Transverse colon (tissue), 4 donors: ENCODE measurements at places on chromosomes 11 and 22. TPM values are rescaled to one million over a fixed set of nuclear protein-coding genes. Genes with fewer than 3 reads are reported as not detected.
A peak's percentile ranks its signal among the peaks of the same experiment; 100 is the strongest.

GRCh38 chr22:47345025-47345424 lies 582.6 kb downstream of the TBC1D22A start:
- H3K4me1 ChIP-seq, result no peaks in the 10 kb centered on the region
- no peaks in the 10 kb centered on the region for H3K36me3 ChIP-seq
- no peak for DNase-seq
- no peak overlapping the region for H3K4me3 ChIP-seq
- H3K27me3 ChIP-seq, result peaks cover 5% of the 10 kb centered on the region

DNA sequence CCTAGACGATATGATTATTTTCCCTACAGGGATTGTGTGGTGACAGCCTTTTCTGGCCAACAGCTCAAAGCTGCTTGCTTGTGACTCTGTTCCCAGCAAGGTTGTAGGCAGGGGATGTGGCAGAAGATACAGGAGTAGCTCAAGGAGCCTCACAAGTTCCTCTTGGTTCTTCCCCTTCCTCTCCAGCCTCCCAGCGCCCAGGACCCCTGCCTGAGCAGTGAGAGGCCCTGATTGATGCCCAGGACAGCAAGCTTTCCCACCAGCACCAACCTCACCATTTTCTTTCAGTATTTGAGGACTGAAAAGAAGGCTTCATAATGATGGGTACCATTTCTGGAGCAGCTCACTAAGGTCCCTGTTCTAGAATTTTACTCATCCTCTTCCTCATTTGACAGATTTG lies 248.0 kb downstream of the TENM4 start:
- no peak overlapping the region for H3K27ac ChIP-seq
- no peak overlapping the region for H3K4me3 ChIP-seq
- H3K27me3 ChIP-seq, result no peaks in the 10 kb centered on the region
- no peaks in the 10 kb centered on the region for H3K4me1 ChIP-seq
- no peak for DNase-seq

GRCh38 chr22:29348956-29349355 lies 33.5 kb upstream of the RASL10A start:
- H3K4me3 ChIP-seq, result no peak overlapping the region
- no peak overlapping the region for H3K27ac ChIP-seq
- no peaks in the 10 kb centered on the region for H3K4me1 ChIP-seq
- peaks cover 36% of the 10 kb centered on the region for H3K36me3 ChIP-seq

- no peak overlapping the region for H3K4me3 ChIP-seq
- no peaks in the 10 kb centered on the region for H3K4me1 ChIP-seq
- no peak for DNase-seq
Observed at GRCh38 chr11:33624083-33624482, 76.5 kb downstream of the C11orf91 start.

- no peaks in the 10 kb centered on the region for H3K36me3 ChIP-seq
- no peaks in the 10 kb centered on the region for H3K4me1 ChIP-seq
- no peaks in the 10 kb centered on the region for H3K27me3 ChIP-seq
- no peak overlapping the region for H3K27ac ChIP-seq
- no peak overlapping the region for H3K4me3 ChIP-seq
- DNase-seq, result no peak
Observed at GRCh38 chr22:38510416-38510970, 4.4 kb upstream of the DDX17 start.

GRCh38 chr11:34207487-34208180 lies 102.2 kb downstream of the NAT10 start:
- H3K36me3 ChIP-seq, result no peaks in the 10 kb centered on the region
- H3K27me3 ChIP-seq, result no peaks in the 10 kb centered on the region
- no peak for DNase-seq
- no peaks in the 10 kb centered on the region for H3K4me1 ChIP-seq
- no peak overlapping the region for H3K27ac ChIP-seq

- H3K4me1 ChIP-seq, result no peaks in the 10 kb centered on the region
- no peak for DNase-seq
Observed at GRCh38 chr22:49233507-49234100, 594.1 kb downstream of the BRD1 start.

DNA sequence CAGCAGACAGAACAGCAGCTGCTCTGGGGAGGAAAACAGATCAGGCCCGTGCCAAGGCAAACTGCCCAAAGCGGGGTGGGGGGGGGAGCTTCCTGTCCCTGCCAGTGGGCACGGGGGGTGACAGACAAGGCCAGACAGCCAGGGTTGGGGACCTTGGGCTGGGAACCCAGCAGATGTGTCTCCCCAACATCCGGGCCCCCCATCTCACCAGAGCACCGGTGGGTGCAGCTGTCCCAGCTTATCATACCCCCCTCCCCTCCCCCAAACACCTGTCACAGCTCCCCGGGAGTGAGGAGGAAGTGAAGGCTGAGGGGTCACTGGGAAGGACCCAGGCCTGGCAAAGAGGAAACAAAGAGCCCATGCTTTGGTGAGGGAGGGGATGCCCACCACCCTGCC lies 1.3 kb downstream of the PPP1R14B start:
- H3K27ac ChIP-seq, result peak overlapping the region; percentile 99
- H3K27me3 ChIP-seq, result no peaks in the 10 kb centered on the region
- DNase-seq, result peak; percentile 70
- H3K36me3 ChIP-seq, result no peaks in the 10 kb centered on the region
- peak overlapping the region; percentile 66 for H3K4me3 ChIP-seq

DNA sequence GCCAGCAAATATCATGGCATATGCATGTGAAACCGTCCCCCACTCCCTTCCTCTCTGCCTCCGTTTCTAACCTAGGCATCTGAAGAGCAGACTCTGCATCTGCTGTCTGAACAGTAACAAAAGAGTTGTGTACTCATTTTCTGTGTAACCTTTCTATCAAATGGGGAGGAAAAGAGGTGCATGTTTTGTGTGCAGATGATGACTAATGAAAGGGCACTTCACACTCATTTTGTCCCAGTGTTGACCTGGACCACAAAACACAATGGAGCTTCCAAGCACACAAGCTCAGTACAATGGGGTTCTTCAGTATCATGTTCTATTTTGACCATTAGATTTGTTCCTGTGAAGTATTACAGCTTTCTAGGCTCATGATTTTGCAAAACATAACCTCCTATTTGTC lies 13.0 kb downstream of the JHY start:
- H3K27me3 ChIP-seq, result no peaks in the 10 kb centered on the region
- H3K4me3 ChIP-seq, result no peak overlapping the region
- H3K4me1 ChIP-seq, result no peaks in the 10 kb centered on the region
- no peaks in the 10 kb centered on the region for H3K36me3 ChIP-seq

DNA sequence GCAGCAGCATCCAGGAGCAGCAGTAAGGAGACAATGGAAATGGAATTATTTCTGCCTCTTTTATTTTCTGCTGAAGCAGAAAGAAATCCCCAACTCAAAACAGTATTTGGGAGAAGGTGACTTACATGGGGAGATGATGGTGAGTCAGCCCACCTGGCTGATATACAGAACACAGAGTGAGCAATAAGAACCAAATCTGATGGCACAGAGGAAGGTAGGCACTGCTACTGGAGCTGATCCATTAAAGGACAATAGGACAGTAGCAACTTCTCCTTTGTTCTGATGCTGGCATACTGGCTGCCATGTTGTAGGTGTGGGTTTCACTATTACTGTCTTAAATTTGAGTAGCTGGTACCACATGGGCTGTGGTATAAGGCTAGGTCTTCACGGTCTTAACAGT lies 45.2 kb downstream of the CLPB start:
- H3K4me3 ChIP-seq, result no peak overlapping the region
- no peaks in the 10 kb centered on the region for H3K36me3 ChIP-seq
- no peak for DNase-seq
- H3K27me3 ChIP-seq, result no peaks in the 10 kb centered on the region
- H3K4me1 ChIP-seq, result no peaks in the 10 kb centered on the region

DNA sequence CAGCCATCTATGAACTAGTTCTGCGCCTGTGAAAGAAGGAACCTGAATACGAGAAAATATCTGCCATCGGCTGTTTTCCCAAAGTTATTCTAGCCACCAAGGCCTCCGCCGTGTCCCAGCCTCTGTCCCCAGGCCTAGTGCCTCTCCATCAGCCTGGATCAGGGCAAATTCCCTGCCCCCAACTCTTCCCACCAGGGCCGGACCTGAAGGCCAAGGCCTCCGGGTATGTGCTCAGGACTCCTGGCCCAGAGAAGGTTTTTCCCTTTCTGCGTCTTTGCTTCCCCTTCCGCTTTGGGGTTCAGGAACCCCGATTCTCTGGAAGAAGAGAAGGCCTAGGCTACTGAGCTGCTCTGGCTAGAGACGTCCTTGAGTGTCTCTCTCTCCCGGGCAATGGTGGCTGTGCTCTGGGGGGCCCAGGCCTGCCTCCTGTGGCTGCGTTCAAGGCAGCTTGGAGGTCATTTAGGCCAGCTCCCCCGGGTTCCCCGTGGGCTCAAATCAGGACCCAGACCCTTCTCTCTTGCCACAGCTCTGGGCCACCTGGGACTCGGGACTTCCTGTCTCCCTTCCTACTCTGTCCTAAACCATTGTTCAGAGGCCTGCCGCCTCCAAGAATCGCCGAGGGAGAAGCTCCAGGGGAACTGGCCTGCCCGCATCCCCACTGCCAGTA lies 1.6 kb downstream of the ALX4 start:
- H3K36me3 ChIP-seq, result no peaks in the 10 kb centered on the region
- no peak overlapping the region for H3K27ac ChIP-seq
- H3K27me3 ChIP-seq, result peaks cover 100% of the 10 kb centered on the region
- peaks cover 29% of the 10 kb centered on the region for H3K4me1 ChIP-seq

GRCh38 chr11:17988465-17988864 lies 24.4 kb downstream of the SERGEF start:
- H3K4me1 ChIP-seq, result no peaks in the 10 kb centered on the region
- no peak for DNase-seq
- no peak overlapping the region for H3K27ac ChIP-seq
- H3K27me3 ChIP-seq, result no peaks in the 10 kb centered on the region
- H3K36me3 ChIP-seq, result peaks cover 8% of the 10 kb centered on the region
- H3K4me3 ChIP-seq, result no peak overlapping the region

DNA sequence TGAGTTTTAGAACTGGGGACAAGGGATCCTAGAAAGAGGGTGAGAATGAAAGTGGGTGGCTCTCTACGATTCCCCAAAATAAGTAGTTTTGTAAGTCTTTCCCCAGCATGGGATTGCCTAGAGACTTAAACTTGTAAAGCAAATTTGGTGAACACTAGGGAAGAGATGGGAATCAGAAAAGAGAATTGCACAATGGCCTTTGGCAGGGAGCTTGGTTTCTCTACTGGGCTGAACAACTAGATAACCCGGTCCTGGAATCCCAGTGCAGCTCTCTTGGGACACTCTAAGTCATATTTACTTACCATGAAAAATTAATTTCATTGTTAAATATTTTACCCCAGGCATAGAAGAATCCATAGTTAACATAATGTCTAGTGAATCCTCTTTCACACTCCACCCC lies 16.5 kb upstream of the USP18 start:
- no peaks in the 10 kb centered on the region for H3K36me3 ChIP-seq
- no peak for DNase-seq
- no peak overlapping the region for H3K27ac ChIP-seq
- H3K4me3 ChIP-seq, result no peak overlapping the region
- no peaks in the 10 kb centered on the region for H3K27me3 ChIP-seq

GRCh38 chr22:25651332-25652085 lies 87.0 kb downstream of the GRK3 start:
- H3K27me3 ChIP-seq, result no peaks in the 10 kb centered on the region
- no peaks in the 10 kb centered on the region for H3K4me1 ChIP-seq
- DNase-seq, result no peak
- no peak overlapping the region for H3K27ac ChIP-seq
- H3K4me3 ChIP-seq, result no peak overlapping the region
- H3K36me3 ChIP-seq, result no peaks in the 10 kb centered on the region

DNA sequence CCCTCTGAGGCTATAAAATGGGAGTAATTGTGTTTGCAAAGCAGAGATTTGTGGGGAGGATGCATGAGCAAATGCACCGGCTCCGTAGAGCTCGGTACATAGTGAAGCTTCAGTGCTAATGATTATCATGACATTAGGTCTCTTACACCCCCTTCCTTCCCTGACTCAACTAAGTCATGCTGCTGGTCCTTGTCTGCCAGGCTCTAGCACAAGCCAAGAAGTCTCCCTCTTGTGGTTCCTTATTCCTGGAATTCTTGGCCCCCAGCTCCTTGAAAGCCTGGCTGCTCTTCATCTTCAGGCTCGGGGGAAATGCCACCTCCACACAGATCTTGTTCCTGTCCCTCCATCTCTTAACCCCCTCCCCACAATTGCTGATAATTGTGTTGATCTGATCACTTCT lies 45.7 kb upstream of the SYT13 start:
- H3K36me3 ChIP-seq, result no peaks in the 10 kb centered on the region
- no peak overlapping the region for H3K4me3 ChIP-seq
- no peak overlapping the region for H3K27ac ChIP-seq

- H3K4me3 ChIP-seq, result no peak overlapping the region
- no peak overlapping the region for H3K27ac ChIP-seq
- H3K27me3 ChIP-seq, result no peaks in the 10 kb centered on the region
- H3K4me1 ChIP-seq, result no peaks in the 10 kb centered on the region
Observed at GRCh38 chr22:25827415-25827814, 85.4 kb downstream of the MYO18B start.

DNA sequence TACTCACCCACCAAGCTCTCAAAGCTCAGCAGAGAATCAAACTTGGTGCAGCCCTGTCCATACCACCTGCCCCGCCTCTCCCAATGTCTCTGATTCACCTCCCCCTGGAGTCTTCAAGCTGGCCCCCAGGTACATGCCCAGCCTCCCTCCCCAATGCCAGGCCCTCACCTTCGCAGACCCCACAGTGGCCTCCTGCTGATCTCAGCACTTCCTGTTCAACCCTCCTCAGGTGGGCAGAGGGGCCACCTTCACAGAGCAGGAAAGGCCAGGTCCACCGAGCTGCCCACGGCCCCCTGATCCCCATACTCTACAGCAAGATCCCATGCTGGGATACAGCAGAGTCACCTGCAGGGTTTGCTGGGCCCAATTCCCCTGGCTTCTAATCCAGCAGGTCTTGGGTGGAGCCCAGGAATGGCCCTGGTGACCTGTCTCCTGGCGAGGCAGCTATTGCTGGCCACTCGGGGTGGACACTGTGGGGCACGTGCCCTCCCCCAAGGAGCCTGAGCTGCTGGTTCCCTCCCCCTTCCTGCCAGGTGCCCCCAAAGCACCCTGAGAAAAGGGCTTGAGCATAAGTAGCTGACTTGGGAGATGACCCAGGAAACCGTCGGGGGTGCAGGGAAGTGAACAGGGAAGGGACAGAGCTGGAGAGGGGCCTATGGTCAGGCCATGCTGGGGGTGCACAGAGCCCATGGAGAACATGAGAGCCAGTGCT lies 150.7 kb downstream of the BRD1 start:
- no peak overlapping the region for H3K27ac ChIP-seq
- H3K36me3 ChIP-seq, result no peaks in the 10 kb centered on the region
- DNase-seq, result no peak
- H3K4me1 ChIP-seq, result no peaks in the 10 kb centered on the region

GRCh38 chr11:114738954-114739353 lies 60.6 kb downstream of the NXPE2 start:
- H3K27me3 ChIP-seq, result no peaks in the 10 kb centered on the region
- H3K27ac ChIP-seq, result no peak overlapping the region
- H3K4me1 ChIP-seq, result peaks cover 5% of the 10 kb centered on the region
- peak; percentile 68 for DNase-seq

The SGSM1 gene
- 4.9 TPM for total RNA-seq

The ATG16L2 gene
- total RNA-seq, result 109 TPM

The MS4A12 gene
- total RNA-seq, result 524 TPM

The NAGA gene
- total RNA-seq, result 48.3 TPM

The GGTLC2 gene
- total RNA-seq, result not detected

The ZNF70 gene
- 5.4 TPM for total RNA-seq

The FAM168A gene
- total RNA-seq, result 43.4 TPM

The IFITM10 gene
- 1.2 TPM for total RNA-seq

The MS4A8 gene
- 141 TPM for total RNA-seq
